Calu3 (cell line): ENCODE measurements at places on chromosomes 16 and 17.

DNA sequence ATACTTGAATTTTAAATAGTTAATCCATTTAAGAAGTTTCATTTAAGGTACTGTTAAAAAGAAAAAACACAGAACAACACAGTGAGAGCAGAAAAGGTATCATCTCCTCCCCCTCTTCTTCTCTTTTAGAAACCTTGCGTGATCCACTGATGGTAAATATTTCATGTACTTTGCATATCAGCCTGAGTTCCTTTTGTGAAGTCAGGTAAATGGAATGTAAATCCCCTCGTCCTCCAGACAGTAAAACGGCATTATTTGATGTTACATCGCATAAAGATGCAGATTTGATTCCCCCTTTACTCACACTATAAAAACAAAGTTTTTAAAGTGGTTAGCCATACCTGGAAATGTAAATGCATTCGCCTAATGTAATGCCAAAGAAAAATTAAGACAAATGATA, 234.4 kb downstream of the WWOX start:
- DNase-seq: no peak

DNA sequence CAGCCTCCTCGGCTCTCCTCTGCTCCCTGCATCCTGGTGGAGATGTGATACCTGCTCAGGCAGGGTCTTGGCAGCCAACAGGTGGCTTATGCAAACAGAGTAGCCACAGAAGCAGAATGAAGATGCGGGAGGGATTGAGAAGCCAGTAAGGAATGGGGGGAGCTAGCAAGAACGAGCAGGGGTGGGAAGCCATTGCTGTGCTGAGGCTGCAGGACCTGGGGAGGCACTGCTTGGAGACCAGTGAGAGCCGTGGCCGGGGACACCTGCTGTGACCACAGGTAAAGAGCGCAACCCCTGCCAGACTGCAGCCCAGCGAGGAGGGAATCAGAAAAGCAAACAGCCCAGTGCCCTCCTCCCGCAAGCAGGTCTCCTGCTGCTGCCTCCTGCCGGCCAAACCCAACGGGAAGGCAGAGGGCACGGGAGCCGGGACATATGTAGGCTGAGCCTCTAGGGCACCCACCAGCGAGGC, 14.7 kb downstream of the AIPL1 start:
- DNase-seq: peak; percentile 51

GRCh38 chr17:81128338-81128737, 37.0 kb upstream of the PVALEF start:
- DNase-seq: no peak

GRCh38 chr17:67509390-67510287, 132.6 kb downstream of the PITPNC1 start:
- DNase-seq: no peak

DNA sequence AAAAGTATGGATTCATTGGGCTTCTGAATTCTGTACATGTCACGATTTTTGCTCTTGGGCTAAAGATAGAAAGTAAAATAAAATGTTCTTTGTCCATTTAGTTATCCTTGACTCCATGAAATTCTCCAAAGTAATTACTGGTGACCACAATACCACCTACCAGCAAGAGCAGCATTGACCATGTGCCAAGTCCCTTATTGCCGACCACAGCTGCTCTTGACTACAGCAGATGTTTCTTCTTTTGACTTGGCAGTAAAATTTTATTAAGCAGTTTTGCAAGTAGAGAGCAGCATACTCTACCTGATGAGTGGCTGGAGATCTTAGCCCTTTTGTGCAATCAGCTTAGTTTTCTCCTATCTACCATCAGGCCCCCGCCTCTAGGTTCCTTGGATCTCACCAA, 152.2 kb upstream of the TBX2 start:
- DNase-seq: no peak

DNA sequence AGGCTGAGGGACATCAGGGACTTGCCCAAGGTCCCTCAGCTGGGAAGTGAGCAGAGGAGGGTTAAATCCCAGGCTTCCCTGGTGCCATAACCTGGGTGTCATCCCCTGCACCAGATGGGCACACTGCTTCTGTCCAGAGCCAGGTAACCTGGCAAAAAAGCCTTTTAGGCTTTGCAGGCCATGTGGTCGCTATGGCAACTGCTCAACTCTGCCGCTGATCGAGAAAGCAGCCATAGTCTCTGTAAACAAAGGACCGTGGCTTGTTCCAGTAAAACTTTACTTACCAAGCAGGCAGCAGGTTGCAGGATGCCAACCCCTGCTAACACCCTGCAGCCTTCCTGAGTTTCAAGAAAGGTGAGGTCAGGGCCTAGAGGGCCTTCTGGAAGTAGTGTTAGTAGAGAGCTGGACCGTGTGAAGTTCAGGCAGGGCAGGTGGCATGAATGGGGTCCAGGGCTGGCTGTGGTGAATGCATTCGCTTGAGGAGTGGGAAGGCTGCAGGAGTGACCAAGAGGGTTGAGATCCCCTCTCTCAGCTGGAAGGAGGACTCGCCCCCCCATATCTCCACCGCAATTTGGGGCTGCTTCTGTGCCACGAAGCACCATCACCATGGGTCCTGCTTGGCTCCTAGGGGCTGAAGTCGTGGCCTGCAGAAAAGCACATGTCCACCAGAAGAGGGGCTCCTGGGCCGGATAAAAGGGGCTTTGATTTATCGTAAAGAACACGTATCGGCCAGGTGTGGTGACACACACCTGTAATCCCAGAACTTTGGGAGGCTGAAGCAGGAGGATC, 91.3 kb downstream of the SOCS1 start:
- no peak for DNase-seq

- no peak for DNase-seq
Measured at GRCh38 chr17:7014995-7015958, 2.9 kb downstream of the RNASEK start.

- peak; percentile 86 for DNase-seq
Measured at GRCh38 chr16:88287219-88287618, 95.5 kb upstream of the ZNF469 start.

GRCh38 chr16:19610200-19610599, 54.7 kb downstream of the VPS35L start:
- no peak for DNase-seq

- no peak for DNase-seq
Measured at GRCh38 chr17:79630126-79630525, 19.3 kb upstream of the RBFOX3 start.

DNA sequence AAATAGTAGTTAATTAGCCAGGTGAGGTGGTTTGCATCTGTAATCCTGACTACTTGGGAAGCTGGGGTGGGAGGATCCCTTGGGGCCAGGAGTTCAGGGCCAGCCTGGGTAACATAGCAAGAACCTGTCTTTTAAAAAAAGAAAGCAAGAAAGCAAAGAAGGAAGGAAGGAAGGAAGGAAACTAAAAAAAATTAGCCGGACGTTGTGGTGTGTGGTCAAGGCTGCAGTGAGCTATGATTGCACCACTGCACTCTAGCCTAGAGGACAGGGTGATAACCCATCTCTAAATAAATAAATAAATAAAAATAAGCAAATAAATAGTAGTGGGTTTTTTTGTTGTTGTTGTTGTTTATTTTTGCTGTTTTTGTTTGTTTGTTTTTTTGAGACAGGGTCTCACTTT, 39.3 kb upstream of the MAP2K6 start:
- no peak for DNase-seq

- DNase-seq: no peak
Measured at GRCh38 chr16:7577588-7577987, 244.9 kb downstream of the RBFOX1 start.

DNA sequence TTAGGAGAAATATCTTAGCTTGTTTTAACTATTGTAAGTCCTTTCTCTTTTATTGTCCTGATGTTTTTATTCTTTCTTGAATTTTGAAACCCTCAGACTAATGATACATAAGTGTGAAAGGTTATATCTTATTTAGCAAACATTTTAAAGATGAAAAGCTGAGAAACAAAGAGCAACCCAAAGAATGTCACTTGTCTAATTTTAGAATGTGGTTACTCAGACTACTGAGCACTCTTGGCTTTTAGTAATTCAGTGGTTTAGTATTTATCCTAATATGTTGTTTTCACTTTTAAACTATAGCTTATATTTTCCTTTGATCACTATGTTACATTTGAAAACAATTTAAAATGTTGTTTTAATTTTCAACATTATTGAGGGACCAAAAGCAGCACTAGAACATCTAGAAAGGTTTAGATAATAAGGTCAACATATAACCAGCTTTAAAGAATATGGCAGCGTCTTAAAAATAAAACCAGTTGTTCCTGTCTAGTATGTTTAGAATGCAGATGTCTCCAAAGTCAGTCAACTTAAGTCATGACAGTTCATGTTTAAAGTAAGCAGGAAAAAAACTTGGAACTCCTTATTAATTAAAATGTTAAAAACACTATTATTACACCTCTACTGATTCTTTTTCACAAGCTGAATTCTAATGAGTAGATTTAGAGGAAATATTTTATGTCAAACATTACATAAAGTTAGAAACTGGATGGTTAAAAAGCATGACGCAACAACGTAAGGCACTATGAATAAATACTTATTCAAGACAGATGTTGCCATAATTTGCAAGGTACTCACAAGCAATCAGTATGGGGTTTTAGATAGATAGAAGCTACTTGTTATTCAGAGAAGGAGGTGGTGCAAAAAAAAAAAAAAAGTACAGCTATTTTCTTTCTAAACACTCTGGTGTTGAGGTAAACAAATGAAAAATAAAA, 2.4 kb downstream of the MBTD1 start:
- DNase-seq: no peak

DNA sequence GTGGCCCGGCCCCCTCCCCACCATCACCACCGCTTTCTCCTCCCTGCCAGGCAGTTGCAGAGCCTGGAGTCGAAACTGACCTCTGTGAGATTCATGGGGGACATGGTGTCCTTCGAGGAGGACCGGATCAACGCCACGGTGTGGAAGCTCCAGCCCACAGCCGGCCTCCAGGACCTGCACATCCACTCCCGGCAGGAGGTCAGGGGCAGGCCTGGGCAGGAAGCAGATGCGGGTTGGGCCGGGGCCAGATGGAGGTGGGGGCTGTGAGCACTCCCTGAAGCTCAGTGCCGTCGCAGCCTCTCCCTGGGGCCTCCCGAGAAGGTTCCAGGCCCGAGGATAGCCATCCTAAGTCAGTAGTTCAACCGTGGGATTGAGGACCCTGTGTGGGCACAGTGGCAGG, 14.2 kb upstream of the ADGRG3 start:
- no peak for DNase-seq
